Occipital lobe (tissue), 3 donors: ENCODE measurements at places on chromosomes 1 and 21.

GRCh38 chr1:214720561-214720960 lies 117.6 kb downstream of the CENPF start:
- no peak for DNase-seq

DNA sequence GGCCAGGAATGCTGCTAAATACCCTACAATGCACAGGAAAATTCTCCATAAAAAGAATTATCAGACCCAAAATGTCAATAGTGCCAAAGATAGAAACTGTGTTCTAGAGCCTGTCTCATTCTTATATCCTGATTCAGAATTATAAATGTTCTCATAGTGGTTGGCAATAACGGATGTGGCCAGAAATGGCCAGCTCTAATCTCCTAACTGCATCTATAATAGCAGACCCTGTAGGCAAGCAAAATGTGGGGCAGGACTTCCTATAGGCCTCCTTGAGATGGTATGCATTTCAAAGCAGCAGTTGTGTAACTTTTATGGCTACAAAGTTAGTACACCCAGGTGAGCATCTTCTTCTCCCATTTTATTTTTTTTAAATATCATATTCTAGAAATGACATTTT lies 95.9 kb upstream of the SGIP1 start:
- no peak for DNase-seq

DNA sequence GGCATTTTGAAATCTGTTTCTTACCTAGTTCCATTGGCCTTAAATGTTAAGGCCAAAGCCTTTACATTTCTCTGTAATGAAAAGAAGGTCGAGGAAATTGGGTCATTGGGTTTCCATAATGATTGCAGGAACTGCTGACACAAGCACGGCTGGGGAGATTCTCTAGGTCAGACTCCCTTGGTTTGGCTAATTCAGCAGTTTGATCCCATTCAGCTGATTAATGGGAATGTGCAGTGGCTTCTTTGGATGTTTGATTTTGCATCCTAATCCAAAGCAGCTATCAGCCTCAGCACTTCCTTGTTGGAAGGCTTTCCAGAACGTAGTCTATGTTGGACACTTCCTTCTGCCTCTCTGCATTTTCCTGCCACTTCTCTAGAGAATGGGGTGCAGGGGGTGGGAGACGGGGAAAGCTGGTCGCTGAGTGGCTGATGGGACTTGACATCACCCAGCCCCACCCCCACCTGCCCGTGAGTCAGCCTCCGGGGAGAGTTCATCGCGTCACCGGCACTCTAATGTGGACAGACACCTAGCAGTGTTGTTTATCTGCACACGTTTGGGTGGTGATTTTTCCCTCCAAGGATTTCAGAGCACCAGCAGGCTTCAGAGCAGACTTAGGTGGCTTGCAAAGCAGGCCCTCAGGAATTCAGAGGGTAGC lies 5.4 kb downstream of the PSEN2 start:
- no peak for DNase-seq

DNA sequence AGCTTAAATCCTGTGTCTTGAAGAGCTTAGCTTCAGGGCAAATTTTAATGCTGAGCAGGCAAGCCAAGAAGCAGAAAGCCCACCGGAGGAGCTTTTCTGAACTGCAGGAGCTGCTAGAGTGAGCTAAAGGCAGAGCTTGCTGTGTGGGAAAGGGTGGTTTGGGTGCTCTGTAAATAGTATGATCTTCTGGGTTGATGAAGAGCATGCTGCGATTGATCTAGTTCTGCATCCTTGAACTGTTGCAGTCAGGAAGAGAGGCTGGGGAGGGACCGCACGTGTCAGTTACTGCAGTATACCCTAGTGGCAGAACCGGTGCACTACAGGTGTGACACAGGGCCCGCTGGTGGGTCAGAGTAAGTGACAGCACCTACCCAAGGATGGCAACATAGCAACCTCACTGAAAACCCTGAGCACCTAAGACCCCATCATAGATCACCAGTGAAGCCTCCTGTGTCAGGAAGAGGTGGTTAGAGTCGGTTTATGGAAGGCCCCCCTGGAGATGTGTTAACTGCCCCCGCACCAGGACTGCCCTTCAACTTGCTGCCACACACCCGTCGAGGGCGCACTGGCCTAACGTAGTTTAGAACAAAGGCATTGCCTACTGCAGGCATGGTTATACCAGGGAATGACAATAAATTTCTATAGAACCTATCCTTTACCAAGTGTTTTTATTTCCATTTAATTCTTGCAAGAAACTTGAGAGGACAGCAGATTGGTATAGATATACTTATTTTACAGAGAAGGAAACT lies 146.0 kb upstream of the KIAA0040 start:
- no peak for DNase-seq

DNA sequence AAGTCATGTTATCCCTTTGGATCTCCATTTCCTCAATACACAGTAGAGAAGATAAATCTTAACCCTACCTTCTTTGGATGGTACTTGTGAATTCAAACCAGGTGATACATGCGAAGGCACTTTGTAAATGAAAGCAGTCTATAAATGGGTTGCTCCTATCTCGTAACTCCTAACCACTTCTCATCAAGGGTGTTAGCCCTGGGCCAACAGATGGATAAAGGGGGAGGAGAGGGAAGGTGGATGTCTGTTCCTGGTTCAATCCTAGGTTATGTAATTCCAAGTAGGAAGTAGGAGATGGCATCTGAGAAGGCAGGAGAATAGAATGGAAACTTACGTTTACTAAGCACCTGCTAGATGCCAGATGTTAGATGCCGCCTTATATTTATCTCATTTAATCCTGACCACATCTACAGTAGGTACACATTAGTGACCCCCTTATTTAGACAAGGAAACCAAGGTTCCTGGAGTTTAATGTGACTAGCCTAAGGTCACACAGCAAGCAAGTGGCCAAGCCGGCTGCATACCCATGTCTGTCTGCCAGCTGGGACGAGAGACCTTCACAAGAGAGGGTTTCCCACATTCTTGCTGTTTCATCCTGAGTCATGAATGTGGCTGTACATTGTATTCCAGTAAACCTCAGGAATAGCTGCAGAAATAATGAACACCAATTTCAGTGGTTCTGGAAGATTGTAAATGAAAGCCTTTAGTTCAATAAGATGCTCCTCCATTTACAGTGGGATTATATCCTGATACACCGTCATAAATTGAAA lies 47.7 kb downstream of the ELAVL4 start:
- DNase-seq = no peak

DNA sequence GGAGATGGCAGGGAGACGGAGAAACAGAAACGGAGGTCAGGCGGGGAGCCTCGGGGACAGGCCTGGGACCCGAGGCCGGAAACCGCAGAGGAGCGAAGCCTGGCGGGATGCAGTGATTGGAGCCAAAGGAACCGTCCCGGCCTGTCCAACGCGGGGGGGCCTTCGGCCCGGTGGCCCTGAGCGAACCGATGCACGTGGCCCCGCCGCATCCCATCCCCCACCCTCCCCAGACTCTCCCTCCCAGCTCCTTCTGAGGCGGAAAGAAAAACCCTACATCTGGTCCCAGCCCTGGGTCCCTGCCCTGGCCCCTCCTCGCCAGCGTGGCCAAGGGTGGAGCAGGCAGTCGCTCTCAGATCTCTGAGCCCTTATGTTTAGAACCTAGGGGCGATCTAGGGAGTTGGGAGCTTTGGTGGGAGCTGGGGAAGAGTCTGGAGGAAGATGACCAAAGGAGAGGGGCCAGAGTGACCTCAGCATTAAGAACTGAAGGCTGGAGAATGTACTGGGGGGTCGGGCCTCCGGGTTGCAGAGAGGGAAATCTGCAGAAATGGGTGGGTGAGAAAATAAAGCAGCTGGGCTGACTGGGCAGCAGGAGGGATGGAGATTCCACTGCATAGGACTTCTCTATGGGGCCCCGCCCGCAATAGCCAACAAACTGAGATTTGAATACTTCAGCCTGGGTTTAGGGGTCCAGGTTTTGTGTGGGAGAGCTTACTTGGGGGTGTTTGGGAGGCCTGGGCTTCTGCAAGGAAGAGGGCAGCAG lies 1.5 kb upstream of the CRABP2 start:
- DNase-seq = no peak

DNA sequence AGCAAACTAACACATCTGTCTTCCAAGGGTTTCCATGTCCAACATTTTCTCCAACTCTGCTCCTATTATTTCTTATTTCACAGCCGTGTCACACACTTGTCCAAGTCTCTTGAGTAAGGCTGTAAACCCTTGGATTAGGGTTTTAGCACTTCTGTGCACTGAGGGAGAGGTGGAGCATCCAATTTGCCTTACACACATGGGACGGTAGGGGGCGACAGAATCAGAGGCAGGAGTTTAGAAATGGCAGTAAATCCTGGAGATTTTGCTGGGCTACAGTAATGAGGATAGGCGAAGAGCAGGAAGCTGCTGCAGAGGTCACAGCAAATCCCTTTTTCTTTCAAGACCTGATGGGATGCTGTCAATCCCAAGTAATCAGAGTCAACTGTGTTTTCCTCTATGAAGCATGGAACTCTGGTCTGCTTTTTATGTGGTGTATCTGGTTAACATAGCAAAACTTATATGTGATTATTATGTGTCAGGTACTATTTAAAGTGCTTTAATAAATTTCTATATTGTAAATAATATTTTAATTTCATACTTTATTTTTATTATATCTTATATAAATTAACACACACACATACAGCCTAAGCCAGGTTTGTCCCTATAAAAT lies 15.4 kb upstream of the LCE5A start:
- DNase-seq = no peak

GRCh38 chr21:34352556-34352955 lies 11.2 kb upstream of the KCNE2 start:
- no peak for DNase-seq

DNA sequence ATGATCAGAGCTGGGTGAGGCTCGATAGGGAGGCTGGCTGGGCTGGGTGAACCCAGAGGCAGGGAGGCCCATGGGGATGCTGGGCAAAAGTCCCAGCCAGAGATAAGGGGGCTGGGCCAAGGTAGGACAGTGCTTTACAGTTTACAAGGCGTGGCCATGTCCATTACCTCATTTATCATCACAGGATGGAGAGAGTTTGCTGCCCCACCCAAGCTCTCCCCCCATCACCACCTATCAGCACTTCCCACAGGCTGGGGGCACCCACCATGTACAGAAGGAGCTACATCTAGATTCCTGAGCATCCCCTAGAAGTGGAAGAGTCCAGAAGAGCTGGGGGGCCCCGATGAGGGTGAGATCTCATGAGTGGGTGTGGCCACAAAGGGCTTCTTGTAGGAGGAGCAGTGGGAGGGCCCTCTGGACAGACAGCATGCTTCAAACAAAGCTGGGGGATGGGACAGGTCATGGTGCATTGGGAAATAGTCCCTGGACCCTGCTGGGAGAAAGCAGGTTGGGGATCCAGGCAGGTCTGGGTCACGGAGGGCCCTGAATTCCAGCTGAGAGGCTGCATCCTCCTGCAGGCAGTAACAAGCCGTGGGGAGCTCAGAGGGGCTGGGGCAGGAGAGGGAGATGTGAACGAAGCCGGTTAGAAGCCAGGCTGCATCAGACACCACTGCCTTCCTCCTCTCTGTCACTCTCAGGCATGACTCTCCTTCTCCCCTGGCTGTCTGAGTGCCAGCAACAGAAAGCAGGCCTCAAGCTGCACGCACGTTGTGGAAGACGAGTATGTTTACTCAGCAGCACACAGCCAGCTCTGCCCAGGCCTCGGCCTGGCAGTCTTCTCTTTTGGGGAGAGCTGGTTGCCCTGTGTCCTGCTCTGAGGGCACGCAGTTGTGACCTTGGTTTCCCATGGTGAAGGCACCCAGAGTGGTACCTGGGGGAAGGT lies 202.3 kb downstream of the HIVEP3 start:
- no peak for DNase-seq

DNA sequence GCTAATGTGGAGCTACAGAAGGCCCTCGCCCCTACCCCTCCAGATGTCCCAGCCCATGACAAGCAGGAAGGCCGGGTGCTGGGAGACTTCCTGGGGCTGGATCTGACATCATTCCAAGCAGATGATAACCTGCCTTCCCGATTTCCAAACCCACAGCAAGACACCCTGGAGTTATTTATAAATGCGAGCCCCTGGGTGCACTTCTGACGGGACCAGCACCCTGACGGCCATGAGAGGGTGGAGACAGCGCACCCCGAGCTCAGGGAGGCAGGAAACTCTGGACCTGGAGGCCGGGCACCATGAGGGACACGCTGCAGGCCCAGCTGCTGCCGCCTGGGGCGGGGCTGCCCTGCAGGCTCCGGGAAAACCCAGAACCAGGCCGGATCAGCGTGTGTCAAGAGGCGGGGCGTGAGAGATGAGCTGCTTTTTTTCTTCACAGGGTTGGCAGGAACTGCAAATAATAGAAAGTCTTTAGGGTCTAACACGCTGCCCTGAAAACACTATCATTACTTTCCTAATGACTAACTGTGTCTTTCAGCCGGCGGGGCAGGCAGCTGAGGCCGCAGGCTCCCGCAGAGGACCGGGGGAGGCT lies 2.5 kb upstream of the PCBP3 start:
- DNase-seq = no peak

DNA sequence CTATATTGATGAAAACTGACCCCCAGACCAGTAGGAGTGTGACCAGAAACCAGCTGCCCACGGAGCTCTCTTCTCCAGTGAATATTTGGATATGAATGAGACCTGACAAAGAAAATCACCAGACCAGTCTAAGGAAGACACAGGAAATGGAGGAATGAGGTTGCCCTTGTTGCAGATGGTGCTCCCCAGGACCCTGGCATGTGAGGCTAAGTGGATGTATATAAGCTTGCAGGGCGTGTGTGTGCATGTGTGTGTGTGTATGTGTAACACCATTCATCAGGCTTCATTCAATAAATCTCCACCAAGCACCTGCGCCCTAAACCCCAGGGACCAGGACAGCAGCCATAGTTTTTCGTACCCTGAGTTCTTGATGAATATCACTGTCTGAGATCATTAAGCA lies 14.4 kb downstream of the PHLDA3 start:
- no peak for DNase-seq

- no peak for DNase-seq
Measured at GRCh38 chr1:201399352-201400126, 415 bp upstream of the LAD1 start.

DNA sequence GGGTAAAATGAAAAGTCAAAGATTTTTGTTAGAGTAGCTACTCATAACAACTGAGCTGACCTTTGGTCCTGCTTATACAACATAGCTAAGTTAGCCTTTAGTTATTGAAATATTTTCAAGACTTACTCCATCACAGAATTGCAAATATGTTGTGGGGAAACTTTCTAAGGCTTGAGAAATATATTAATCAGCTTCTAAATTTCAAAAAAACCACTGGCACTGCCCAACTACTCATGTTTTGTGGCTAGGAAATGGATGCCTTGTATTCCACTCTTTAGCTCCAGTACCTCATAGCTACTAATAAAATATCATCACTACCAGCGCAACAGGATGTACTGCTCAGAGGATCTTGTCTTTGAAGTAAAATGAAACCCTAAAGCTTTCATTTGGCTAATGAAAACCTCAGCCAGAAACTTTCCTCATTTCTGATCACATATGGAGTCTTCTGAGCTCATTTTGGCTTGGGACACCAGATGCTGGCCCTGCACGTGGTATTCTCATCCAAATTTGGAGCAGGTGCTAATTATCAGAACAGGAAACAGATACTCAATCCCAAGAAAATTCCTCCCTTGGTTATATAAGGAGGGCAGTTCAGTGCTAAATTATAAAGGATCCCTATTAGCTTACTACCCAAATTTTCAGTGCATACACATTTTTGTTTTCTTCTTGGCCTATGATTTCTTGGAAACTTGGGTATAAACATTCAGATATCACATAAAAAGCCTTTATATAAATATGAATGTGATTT lies 690.7 kb downstream of the ADGRL2 start:
- no peak for DNase-seq

GRCh38 chr1:162310337-162310736 lies 66.3 kb downstream of the SPATA46 start:
- DNase-seq = no peak
